ENCODE measurements at places on chromosomes 12 and 14. TPM values are rescaled to one million over a fixed set of nuclear protein-coding genes. Genes with fewer than 3 reads are reported as not detected.

The PDE3A gene
- total RNA-seq = 0.05 TPM

DNA sequence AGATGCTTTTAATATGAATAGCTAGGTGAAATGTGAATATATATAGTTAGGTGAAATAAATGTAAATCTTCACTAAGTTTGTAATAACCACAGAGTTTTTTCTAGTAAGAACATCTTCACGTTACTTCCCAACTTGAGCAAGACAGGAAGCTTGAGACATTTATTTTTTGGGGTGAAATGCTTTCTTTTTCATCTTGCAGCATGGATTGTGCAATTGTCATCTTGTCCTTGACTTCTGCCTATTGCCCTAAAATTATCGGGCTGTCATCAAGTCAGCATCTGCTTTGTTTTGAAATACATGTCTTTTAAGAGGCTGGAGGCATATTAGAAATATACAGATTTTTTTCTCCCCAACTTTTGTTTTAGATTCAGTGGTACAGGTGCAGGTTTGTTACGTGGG is 433.9 kb downstream of the PCNX1 start:
- DNase-seq = no peak

GRCh38 chr12:32467959-32468863 is 68.9 kb downstream of the FGD4 start:
- DNase-seq = no peak

- no peak for DNase-seq
Observed at GRCh38 chr12:132393245-132393795, 63.9 kb upstream of the GALNT9 start.

DNA sequence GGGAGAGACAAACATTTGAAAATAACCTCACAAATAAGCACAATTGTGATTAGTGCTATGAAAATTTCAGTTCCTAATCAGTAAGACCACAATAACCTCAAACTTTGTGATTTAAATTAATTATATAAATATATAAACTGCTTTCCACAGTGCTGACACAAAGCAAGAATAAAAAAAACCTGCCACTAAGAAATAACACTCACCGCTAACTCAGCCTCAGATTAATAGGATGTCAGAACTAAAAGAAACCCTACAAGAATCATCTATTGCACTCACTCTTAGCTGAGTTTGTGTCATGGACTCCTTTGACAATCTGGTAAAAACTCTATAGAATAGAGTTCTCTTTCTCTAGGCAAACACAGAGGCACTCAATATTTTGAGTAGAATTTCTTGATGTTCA is 68.4 kb downstream of the SLC41A2 start:
- DNase-seq = no peak

GRCh38 chr12:15044471-15044870 is 71.6 kb downstream of the PDE6H start:
- no peak for DNase-seq
